ENCODE measurements at places on chromosomes 11 and 22. TPM values are rescaled to one million over a fixed set of nuclear protein-coding genes. Genes with fewer than 3 reads are reported as not detected.

Gene NTM
- total RNA-seq, result not detected

Gene RASL10A
- not detected for total RNA-seq

Gene CRYBB3
- total RNA-seq, result 0.43 TPM

Gene SYNGR1
- total RNA-seq, result not detected

Gene SGSM1
- 0.38 TPM for total RNA-seq

Gene RGL4
- total RNA-seq, result 9.1 TPM

Gene SCO2
- total RNA-seq, result 5.6 TPM

Gene BDNF
- not detected for total RNA-seq

Gene TMEM191C
- total RNA-seq, result 1.4 TPM

Gene PITPNB
- total RNA-seq, result 92.2 TPM

Gene FLRT1
- total RNA-seq, result 0.36 TPM

Gene KRTAP5-8
- total RNA-seq, result not detected

Gene MMP3
- not detected for total RNA-seq

Gene OR8A1
- not detected for total RNA-seq

Gene CALCA
- not detected for total RNA-seq

Gene SMIM35
- 0.40 TPM for total RNA-seq

Gene HEPN1
- not detected for total RNA-seq

Gene OR6T1
- not detected for total RNA-seq

Gene RASGRP2
- total RNA-seq, result 7.5 TPM

Gene SLC35E4
- total RNA-seq, result 5.2 TPM

Gene PKDREJ
- total RNA-seq, result not detected

Gene MRPL49
- total RNA-seq, result 48.5 TPM

Gene KRTAP5-11
- total RNA-seq, result not detected

Gene DDX25
- not detected for total RNA-seq

Gene TBX10
- not detected for total RNA-seq

Gene MUC5AC
- total RNA-seq, result not detected

Gene TMPRSS13
- total RNA-seq, result 2.0 TPM

Gene SPINDOC
- 27.9 TPM for total RNA-seq
